Frontal cortex (tissue), 4 donors: ENCODE measurements at places on chromosomes 7 and 10. TPM values are rescaled to one million over a fixed set of nuclear protein-coding genes. Genes with fewer than 3 reads are reported as not detected.

- no peak for DNase-seq
Measured at GRCh38 chr7:67983486-67983885, 986.9 kb downstream of the TYW1 start.

GRCh38 chr7:49774459-49775064 lies 1.1 kb downstream of the VWC2 start:
- peak; percentile 27 for DNase-seq

DNA sequence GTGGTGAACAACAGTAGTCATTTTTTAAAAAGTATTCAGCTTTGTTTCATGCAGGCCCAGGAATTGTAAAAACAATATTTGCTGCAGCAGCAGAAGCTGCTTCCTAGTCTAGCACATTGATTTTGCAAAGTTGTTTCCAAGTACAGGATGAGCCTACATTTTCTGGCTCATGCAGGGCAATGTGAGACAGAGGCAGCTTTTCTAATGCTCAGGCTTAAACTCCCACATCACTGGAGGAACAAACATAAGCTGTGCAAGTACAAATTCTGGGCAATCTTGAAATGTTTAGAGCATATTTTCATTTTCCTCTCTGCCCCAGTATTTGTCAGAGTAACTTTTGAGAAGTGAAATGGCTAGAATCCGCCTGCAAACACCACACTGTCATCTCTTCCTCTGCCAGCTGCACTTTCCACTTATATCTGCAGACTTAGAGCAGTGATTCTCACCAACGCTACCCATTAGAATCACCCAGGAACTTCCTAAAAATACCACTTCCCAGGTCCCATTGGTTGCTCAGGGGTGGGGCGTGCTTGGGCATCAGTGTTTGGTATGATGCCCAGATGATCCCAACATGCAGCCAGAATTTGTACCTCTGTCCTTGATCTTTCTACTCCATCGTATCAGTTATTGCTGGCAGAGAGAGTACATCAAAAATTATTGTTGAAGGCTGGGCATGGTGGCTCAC lies 304.1 kb upstream of the LRGUK start:
- DNase-seq, result no peak

- DNase-seq, result no peak
Measured at GRCh38 chr7:99126921-99127553, 16.9 kb downstream of the SMURF1 start.

GRCh38 chr10:8800426-8800825 lies 745.9 kb downstream of the GATA3 start:
- DNase-seq, result no peak

DNA sequence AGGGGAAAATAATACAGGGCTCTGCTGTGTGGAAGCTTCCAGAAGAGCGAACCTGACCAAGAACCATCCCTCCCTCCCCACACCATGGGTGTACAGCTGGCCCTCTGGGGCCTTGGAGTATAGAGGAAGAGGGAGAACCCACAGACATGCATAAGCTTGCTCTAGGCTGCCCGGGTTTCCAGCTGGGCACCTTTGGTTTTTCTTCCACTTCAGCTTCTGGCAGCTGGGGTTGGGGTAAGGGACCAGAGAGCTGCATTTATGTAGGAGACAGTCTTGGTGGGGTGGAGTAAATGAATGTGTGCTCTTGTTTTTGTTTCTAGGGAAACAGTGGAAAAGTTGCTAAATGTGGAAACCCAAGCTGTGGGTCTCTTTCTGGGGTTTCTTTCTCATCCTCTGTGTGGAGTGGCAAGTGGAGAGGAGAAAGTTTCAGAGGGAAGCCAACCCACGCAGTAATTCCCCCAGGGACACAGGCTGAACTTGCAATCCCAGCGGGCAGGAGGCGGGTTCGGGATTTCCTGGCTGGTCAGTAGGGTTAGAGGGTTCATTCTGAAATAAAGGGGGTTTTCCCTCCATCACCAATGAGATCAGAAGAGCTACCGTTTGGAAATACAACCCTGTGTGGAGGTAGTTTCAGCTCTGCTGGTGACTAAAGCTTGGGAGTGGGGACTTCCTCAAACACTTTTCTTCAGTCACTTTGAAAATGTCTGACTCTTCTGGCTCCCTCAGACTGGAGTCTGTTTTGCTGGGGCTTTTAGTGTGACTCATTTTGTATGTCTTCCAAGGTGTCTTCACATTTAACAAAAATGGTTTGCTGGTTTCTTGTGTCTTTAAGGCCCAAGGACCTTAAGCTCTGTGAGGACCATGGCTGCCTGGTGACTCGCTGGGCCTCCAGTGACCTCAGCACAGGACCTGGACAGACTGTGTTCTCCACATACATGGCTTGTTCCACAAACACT lies 22.2 kb upstream of the SRGN start:
- DNase-seq, result no peak

OIT3 gene
- total RNA-seq, result 1.2 TPM

SUGCT gene
- 1.2 TPM for total RNA-seq

RSPH10B gene
- total RNA-seq, result 1.2 TPM

INTS1 gene
- total RNA-seq, result 23.6 TPM

ADAM8 gene
- total RNA-seq, result 1.2 TPM

FGL2 gene
- total RNA-seq, result 2.9 TPM
